ENCODE measurements at places on chromosomes 7 and 10.

GRCh38 chr7:142598297-142598696 lies 151.0 kb upstream of the PRSS1 start:
- DNase-seq = no peak

DNA sequence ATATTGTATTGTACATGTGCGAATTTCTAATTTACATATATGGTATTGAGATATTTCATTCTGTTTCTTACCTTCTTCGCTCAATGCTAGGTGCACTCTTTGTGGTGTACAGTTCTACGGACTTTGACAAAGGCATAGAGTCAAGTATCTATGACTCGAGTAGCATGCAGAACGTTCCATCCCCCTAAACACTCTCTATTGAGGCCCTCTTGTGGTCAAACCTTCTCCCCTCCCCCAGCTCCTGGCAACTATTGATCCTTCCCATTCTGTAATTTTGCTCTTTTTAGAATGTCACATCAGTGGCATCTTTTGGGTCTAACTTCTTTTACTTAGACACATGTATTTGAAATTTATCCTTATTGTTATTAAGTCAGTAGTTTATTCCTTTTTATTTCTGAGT lies 30.7 kb upstream of the GDF10 start:
- no peak for DNase-seq

- no peak for DNase-seq
Observed at GRCh38 chr10:124565565-124566221, 104.1 kb downstream of the LHPP start.

DNA sequence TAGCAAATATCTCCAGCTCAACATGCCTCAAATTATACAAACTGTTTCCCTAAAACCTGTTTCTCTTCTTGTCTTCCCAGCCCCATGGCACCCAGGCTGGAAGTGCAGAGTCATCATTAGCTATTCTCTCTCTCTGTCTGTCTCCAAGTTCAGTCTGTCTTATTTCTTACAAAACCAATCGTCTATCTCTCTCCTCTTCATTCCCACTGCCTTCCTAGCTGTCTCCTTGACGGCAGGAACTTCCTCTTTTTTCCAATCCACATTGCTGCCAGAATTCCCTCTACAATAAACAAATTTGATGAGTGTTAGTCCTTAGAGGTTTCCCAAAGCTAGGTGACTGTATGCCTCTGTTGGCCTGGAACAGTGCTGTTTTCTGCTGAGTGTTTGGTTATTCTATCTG lies 14.9 kb upstream of the ZNRF2 start:
- DNase-seq = no peak

DNA sequence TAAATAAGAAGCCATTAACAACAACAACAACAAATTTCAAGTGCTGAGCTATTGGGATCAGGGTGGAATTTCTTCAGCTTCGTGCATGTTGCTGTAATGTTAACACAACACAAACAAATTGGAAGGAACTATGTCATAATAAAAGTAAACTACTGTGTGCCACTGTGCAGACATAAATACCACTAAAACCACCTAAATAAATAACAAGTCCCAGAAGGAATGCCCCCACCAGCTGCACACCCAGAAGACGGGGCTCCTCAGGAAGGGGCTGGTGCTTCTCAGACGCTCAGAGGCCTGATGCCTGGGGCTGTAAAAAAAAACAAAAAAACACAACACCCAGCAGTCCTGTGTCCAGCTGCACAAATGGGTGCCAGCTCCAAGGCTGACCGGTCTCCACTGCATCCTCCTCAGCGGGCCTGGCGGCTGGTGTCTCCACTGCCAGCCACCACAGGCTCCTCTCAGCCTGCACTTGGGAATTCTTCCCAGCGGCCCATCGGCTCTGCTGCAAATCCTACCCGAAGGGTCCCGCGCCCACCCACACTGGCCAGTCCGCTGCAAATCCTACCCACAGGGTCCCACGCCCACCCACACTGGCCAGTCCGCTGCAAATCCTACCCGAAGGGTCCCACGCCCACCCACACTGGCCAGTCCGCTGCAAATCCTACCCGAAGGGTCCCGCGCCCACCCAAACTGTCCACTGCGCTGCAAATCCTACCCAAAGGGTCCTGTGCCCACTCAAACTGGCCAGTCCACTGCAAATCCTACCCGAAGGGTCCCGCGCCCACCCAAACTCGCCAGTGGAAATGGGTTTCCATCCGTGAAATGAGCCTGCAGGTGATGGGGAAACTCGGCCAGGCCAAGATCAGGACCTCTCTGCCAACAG lies 35.8 kb upstream of the DNAAF5 start:
- no peak for DNase-seq

DNA sequence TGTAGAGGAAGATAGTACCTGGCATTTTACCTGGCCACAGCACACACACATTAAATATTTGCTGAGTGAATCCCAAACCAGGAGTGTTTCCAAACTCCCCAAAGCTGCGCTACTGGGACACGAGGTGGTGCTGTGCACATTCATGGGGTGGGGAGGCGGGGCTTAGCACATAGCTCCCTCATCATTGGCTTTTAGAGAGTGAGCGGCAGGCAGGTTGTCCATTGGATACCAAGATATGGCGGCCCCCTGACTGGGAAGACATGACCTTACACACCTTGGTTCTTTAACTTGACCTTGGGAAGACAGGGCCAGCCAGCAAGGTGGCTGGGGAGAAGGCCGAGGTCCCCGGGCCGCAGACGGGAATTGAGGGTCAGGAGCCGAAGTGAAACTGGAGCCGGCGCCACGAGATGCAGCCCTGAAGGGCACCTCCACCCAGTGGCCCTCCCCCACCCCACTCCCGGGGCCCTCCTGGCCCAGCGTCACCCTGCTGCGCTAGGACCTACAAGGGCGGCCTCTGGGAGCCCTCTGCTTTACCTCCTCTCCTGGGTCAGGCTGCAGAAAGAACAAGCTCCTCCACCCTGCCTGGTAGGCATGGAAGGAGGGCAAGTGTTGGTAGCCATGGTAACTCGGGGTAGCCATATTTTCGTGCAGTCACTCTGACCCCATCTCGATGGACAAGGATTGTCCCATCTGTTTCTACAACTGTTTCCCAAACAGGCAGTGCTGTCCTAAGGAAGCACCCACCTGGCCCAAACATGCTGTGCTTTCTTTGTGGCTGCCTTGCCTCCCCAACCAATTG lies 24.0 kb downstream of the TMEM176A start:
- DNase-seq = no peak

GRCh38 chr10:19668116-19668515 lies 148.1 kb upstream of the PLXDC2 start:
- no peak for DNase-seq

DNA sequence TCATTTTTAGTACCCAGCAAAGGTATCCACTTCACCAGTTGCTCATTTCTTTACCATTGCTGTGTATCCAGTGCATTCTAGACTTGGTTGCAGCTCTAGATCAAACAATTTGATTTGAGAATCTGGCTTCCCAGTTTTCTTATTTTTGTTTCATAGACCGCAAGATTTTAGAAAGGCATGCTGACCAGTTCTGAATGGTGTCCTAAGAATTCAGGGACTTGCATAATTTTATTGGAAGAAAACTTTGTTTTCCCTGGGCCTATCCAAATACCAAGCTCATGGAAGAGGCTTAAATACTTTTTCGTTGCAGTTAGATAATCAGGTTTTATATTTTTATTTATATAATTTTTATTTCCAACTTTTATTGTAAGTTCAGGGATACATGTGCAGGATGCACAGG lies 58.3 kb downstream of the BICC1 start:
- DNase-seq = no peak

DNA sequence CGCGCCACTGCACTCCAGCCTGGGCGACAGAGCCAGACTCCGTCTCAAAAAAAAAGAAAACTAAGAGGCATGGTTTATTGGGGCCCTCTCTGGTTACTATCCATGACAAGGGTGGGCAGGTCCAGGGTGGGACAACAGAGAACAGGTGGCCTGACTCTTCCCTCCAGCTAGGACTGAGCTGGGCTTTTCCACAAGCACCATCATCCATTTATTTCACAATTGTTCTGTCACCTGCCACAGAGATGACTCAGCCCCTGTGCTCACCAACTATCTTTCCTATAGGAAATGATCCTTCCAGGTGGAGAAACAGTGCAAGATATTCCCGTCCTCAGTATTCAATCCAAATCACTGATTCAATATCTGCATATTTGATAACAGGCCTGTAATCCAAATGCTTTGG lies 44.9 kb upstream of the MYL10 start:
- no peak for DNase-seq

- DNase-seq = no peak
Observed at GRCh38 chr7:118085000-118085399, 99.0 kb upstream of the LSM8 start.

DNA sequence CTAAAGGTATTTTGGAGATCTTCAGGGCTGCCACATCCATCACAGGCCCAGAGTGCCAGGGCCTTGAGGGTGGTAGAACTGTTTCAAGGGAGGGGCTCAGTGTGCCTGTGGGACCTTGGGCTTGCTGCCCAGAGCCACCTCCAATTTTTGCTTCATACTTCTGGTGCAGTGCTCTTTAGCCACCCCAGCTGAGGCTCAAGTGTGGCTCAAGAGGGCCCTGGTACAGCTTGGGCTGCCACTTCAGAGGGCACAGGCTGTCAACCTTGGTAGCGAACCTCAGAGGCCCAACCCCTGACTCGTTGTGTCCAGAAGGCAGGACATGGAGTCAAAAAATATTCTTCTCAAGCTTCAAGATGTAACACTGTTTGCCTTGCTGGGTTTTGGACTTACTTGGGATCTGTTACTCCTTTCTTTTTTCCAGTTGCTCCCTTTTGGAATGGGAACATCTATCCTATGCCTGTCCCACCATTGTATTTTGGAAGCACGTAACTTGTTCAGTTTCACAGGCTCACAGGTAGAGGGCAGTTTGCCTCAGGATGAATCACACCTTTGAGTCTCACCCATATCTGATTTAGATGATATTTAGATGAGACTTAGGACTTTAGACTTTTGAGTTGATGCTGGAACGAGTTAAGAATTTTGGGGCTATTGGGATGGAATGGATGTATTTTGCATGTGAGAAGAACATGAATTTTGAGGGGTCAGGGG lies 224.8 kb downstream of the RPS24 start:
- DNase-seq = no peak

DNA sequence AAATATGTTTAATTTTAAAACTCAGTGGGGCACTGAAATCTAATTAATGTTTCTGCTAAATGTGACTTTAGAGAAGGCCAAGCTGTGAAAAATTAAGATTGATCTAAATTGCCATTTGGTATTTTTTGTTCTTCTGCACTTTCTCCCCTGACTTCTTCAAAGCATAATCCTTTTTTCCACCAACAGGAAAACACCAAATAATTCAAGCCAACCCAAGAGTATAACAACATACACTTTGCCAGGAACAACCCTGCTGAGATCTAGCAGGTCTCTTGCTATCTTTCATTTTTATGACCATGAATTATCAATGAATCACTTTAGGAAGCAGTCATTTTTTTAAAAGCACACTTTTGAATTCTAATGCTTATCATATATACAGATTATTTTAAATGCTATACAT lies 100.1 kb downstream of the USP6NL start:
- DNase-seq = no peak

DNA sequence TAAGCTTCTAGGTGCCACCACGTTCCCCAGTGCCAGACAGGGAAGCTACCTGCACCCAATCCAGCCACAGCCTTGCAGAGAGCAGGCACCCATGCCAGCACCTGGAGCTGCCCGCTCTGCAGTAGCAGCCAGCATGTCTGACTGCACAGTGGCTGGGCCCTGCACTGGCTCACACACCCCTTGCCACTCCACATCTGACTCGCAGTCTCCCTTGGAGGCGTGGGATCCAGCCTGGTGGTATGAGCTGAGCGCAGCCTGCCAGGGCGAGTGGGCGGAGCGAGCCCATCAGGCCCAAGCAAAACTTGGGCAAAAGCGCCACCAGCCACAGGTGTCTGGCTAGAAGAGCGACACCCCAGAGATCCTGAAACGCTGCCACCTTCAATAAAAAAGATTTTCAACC lies 30.1 kb downstream of the CRTAC1 start:
- DNase-seq = no peak

DNA sequence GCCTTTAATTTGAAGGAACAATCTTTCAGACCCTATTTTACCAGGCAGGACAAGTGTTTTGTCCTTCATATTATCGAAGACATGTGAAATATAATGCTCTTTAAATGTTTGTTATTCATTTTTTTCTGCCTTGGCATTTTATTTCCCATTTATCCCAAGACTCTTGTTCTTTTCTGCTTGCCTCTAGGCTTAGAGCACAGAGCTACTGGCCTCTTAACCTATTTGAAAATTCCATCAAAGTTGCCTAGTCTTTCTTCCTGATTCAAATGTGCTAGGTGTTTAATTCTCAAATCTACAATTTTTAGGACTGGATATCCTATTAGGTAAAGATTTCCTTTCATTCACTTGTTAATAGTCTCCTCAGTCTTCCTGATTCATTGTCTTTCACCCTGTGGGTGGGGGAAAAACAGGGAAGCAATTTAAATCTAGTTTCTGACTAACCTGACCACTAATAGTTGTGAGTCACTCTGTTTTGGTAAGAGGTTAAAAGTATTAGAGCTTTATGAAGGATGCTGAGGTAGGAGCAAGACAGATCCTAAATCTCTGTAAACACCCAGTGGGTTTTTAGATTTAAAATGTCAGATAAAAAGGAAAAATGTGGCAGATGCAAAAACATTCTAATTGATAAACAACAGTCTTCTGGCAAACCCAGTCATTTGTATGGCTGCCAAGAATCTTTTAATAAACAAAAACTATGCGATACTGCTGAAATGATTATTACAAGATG lies 1.5 kb downstream of the LIPK start:
- no peak for DNase-seq

GRCh38 chr10:121088524-121088923 lies 237.4 kb downstream of the WDR11 start:
- DNase-seq = no peak

GRCh38 chr10:6888434-6888833 lies 308.4 kb upstream of the PRKCQ start:
- no peak for DNase-seq

DNA sequence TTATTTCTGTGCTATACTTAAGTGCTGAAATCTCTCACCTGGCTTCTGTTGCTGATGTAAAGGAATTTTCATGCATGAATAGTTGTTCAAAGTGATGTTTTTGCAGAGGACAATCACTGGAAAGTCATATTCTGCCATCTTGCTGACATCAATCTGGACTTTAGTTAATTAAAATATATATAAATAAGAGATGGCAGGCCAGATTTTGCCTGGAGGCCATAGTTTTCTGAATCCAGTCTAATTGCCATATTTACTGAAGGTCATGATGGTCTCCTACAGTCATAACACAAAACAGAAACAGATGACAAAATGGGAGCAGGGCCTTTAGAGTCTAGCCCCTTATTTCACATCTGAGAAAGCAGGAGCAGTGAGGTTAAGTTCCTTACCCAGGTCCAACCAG lies 228.2 kb downstream of the HPSE2 start:
- no peak for DNase-seq

GRCh38 chr10:3735175-3735574 lies 49.8 kb downstream of the KLF6 start:
- DNase-seq = no peak

GRCh38 chr10:131561897-131562296 lies 250.4 kb upstream of the TCERG1L start:
- no peak for DNase-seq

Measured in immature natural killer cell (primary cell).